Psoas muscle (tissue), 8 donors: ENCODE measurements at places on chromosomes 11 and 22.
A peak's percentile ranks its signal among the peaks of the same experiment; 100 is the strongest.

- DNase-seq, result no peak
- H3K36me3 ChIP-seq, result no peaks in the 10 kb centered on the region
- H3K27me3 ChIP-seq, result no peaks in the 10 kb centered on the region
- H3K4me1 ChIP-seq, result no peaks in the 10 kb centered on the region
- H3K27ac ChIP-seq, result no peak overlapping the region
- H3K4me3 ChIP-seq, result no peak overlapping the region
Measured at GRCh38 chr11:78131956-78132355, 7.5 kb downstream of the ALG8 start.

DNA sequence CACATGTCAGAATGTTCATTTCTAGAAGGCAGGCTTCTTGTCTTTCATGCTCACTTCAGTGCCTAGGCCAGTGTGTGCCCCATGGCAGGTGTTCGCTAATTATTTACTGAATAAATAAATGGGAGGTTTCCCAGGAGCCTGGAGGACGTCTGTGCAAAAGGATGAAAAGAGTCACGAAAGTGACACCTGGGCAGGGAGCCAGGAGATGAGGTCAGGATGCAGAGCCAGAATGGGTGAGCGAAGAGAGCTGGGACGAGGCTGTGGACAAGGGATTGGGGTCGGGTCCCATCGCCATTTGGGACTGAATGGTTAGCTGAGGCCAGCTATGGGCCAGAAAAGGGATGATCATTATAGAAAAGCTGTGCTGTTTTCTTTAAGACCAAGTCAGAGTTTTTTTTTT, 560.4 kb downstream of the TBC1D22A start:
- H3K4me1 ChIP-seq, result no peaks in the 10 kb centered on the region
- no peak overlapping the region for H3K4me3 ChIP-seq
- H3K27ac ChIP-seq, result no peak overlapping the region
- H3K36me3 ChIP-seq, result no peaks in the 10 kb centered on the region
- no peak for DNase-seq
- no peaks in the 10 kb centered on the region for H3K27me3 ChIP-seq

GRCh38 chr11:17036666-17037658, 22.7 kb upstream of the PLEKHA7 start:
- no peak overlapping the region for H3K27ac ChIP-seq
- H3K36me3 ChIP-seq, result no peaks in the 10 kb centered on the region
- H3K4me1 ChIP-seq, result no peaks in the 10 kb centered on the region
- no peaks in the 10 kb centered on the region for H3K27me3 ChIP-seq

DNA sequence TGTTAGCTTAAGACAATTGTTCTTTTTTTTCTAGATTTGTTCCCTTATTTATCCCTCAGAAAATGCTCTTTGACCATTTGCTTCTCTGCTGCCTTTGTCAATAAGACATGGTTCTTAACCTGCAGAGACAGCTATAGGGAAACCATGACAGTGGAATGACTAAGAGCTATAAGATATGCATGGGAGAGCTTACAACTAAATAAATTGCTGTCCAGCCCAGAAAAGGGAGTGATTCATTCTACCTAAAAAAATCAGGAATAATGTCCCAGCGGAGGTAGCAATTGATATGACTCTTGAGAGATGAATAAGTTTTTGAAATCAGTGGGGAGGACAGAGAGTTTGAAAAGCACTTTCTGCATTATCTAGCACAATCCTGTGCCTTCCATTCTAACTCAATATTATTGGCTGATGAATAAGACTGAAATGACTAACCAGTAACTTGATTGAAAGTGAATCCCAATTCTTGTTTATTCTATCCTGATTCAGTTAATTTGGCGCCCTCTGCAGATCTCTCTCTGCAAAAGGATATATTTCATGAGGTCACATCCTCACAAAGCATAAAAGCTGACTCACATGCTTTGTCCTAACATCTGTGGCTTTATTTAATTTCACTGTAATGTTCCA, 680.5 kb upstream of the API5 start:
- no peaks in the 10 kb centered on the region for H3K27me3 ChIP-seq
- H3K36me3 ChIP-seq, result no peaks in the 10 kb centered on the region
- no peak for DNase-seq

- H3K4me3 ChIP-seq, result no peak overlapping the region
- H3K4me1 ChIP-seq, result no peaks in the 10 kb centered on the region
- H3K27me3 ChIP-seq, result no peaks in the 10 kb centered on the region
- no peak overlapping the region for H3K27ac ChIP-seq
- H3K36me3 ChIP-seq, result no peaks in the 10 kb centered on the region
- DNase-seq, result no peak
Measured at GRCh38 chr11:92443199-92443598, 218.6 kb downstream of the FAT3 start.

DNA sequence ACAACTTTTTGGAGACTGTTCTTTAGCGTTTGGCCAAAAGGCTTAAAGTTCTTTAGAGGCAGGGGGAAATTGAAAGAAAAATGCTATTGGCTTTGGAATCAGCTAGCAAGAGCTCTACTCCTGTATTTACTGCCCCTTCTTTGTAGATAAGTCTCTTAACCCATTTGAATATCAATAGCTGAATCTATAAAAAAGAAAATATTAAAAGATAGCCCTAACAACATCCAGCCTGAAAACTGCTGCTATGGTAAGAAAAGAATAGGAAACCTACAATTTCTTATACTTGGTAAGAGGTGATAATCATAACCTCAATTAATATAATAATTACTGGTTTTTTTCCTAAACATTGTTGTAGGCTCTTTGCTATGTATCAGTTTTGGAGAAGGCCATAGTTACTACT, at the start of gene OR5B12:
Gene OR5B12, minus strand, starts transcription at position 101 of the 400 bp plus-strand sequence. CDS start 2,085 bp downstream, outside the sequence.
- no peaks in the 10 kb centered on the region for H3K4me1 ChIP-seq
- H3K4me3 ChIP-seq, result no peak within 1 kb of the TSS
- H3K27ac ChIP-seq, result no peak within 1 kb of the TSS
- no peaks in the 10 kb centered on the region for H3K36me3 ChIP-seq
- H3K27me3 ChIP-seq, result no peaks in the 10 kb centered on the region
- DNase-seq, result no peak

GRCh38 chr11:12689029-12689755, 15.0 kb downstream of the TEAD1 start:
- peak overlapping the region; percentile 95 for H3K27ac ChIP-seq
- H3K4me3 ChIP-seq, result peak overlapping the region; percentile 17
- DNase-seq, result no peak
- H3K36me3 ChIP-seq, result no peaks in the 10 kb centered on the region
- no peaks in the 10 kb centered on the region for H3K27me3 ChIP-seq

GRCh38 chr11:74142624-74143023, 28.2 kb downstream of the C2CD3 start:
- no peak overlapping the region for H3K27ac ChIP-seq
- no peaks in the 10 kb centered on the region for H3K36me3 ChIP-seq
- H3K27me3 ChIP-seq, result no peaks in the 10 kb centered on the region
- no peak overlapping the region for H3K4me3 ChIP-seq
- DNase-seq, result no peak
- peaks cover 35% of the 10 kb centered on the region for H3K4me1 ChIP-seq
